Calu3 (cell line): ENCODE measurements at places on chromosomes 5 and 9. TPM values are rescaled to one million over a fixed set of nuclear protein-coding genes. Genes with fewer than 3 reads are reported as not detected.

OBP2B gene
- total RNA-seq: not detected in 2 replicates

ANXA2R gene
- total RNA-seq: 8.0 and 9.4 TPM in 2 replicates

IL3 gene
- total RNA-seq: not detected in 2 replicates

BTNL8 gene
- total RNA-seq: not detected in 2 replicates

PRR7 gene
- total RNA-seq: 25.2 and 27.6 TPM in 2 replicates

SH3GL2 gene
- total RNA-seq: 1.1 and 1.5 TPM in 2 replicates

PRUNE2 gene
- total RNA-seq: 0.07 TPM in 1 of 2 replicates, not detected in the other

PCDHB11 gene
- total RNA-seq: 0.83 and 0.85 TPM in 2 replicates

PCA3 gene
- total RNA-seq: not detected in 2 replicates

DTWD2 gene
- total RNA-seq: 12.3 and 12.6 TPM in 2 replicates

TBCA gene
- total RNA-seq: 293 and 310 TPM in 2 replicates

GRCh38 chr5:16812448-16812847, 123.6 kb downstream of the MYO10 start:
- DNase-seq: no peak

DNA sequence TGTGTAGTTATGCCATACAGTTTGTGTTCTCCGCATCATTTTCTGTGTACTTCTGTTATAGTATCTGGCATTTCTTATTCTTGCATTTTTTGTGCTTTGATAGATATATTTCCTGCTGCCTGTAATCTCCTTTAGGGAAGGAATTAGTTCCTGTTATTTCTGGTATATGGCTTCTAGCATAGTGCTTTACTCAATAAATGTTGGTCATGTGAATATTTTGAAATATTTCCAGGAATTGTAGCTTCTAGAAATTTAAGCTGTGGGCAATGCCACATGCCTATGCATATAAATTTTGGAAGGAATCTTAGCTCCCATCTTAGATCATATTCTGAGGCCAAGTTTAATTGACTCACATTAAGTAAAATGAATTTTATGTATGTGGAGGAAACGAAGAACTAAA, 11.5 kb upstream of the PRRC1 start:
- DNase-seq: no peak

DNA sequence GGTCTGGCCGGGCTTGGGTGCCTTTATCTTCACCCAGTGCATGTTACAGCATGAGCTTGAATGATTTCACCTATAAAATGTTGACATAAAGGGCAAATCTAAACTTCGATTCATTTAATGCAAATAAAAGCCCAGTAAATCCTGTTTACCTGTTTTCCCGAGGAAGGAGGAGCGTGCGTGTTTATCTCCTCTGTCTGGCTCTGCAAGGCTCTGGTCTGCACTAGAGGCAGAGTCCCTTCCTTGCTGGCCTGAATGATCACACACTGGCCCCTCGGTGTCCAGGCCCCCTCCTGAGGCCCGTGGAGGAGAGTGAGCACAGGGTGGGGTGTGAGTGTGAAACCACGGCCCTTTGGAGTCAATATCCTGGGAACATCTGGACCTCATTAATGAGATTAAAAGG, 125.1 kb upstream of the LHFPL2 start:
- DNase-seq: no peak

DNA sequence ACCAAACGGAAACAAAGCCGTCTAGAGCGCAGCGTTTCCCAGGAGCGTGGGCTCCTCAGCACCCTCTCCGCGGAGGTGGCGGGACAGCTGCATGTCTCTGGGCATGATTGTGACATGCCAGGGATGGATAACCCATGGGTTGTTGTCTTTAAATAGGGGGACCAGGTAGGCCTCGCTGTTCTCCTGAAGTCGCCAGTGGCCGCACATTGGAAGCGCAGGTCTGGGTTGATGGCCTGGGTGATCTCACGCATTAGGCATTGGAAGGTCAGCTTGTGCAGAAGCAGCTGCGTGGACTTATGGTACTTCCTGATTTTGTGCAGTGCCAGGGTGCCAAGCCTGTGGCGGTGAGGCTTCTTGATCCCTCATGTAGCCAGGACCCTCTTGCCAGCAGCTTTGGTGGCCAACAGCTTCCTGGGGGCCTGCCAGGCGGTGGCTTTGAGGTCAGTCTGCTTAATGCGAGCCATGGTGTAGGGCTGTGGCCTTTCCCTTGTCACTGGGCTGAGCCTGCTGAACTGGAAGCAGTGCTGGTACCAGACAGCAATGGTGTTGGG, 6.3 kb upstream of the TAF11L3 start:
- no peak for DNase-seq

DNA sequence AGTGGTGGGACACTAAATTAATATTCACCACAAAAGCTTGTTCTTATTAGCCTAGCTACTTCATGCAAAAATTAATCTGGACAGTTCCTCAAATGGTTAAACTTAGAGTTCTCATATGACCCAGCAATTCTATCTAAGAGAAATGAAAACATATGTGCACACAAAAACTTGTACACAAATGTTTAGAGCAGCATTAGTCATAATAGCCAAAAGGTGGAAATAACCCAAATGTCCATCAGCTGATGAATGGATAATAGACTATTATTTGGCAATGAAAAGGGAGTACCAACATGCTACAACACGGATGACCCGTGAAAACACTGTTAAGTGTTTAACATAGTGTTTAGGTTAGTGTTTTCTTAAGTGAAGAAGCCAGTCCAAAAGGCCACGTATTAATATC, 32.8 kb upstream of the TNIP1 start:
- no peak for DNase-seq

- DNase-seq: peak; percentile 50
These were observed 47.1 kb upstream of the CTSL start for GRCh38 chr9:87678650-87679355.

DNA sequence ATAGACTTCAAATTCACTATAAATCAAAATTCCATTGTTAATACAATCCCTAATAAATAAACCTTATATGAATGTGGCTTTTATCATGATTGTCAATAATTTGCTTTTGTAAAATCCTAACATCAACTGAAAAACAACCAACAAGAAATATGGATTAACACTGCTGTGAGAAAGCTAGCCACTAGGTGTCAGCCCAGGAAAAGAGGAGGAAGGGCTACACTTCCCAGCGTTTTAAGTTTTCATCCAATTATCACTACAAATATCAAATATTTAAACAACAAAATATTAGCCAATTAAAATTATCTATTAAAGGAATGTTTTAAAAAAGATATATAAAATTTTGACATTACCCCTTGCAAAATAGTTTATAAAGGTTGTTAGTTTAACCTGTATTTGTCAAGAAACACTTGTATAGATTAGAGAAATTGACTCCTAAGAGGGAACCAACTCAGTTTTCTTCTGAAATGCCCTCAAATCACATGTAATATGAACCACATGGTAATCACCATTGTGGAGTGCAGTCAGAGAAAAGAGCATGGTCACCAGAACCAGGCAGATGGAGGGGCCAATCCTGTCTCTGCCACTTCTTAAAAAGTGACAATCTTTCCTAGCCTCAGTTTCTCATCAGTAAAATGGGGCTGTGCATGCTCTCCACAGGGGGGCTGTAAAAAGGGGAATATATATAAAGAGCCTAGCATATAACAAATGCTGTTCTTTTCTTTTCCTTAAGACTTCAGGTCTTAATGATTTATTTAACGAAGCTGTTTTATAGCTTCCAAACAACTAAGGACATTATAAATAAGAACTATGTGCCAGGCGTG, 188.2 kb downstream of the CRB2 start:
- DNase-seq: peak; percentile 25

DNA sequence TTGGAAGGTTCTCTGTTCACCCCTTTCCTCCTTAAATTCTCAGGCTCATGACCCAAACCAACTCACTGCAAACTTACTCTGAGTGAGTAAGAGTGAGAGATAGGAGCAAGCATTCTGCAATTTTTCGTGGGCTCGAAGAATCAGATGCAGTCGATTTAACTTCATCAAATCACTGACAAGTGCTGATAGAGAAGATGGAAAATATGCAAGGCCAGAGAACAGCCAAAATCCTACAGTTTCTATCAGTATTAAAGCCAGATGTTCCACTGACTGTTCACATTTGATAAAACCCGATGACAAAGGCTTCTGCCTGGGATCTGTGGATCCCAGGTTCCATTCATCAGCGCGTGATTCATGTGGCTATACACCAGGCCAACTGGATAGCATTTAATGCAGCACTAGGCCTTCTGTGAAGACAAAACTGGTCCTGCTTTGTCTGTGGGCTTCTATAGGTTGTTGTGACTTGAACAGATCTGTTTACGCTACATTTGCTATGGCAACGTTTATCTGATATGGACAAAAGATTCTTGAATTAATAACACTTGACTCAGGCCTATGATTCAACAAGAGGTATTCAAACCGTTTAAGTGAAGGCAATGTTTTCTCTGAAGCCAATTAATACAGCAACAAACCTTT, 251.2 kb downstream of the NFIB start:
- no peak for DNase-seq

DNA sequence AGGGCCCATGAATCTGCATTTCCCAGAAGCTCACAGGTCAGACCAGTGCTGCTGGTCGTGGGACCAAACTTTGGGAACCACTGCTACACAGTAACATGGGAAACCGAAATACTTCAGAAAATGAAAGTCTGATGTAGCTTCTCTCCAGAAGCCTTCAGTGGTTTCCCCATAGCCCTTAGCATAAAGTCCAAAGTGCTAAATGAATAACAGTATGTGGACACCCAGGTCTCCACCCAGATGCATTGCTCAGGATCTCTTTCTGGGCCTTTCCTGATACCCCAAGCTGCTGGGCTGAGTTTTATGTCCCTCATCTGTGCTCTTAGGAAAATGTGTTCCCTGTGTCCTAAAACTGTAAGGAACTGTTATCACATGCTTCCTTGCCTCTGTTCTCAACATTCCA, 100.4 kb downstream of the NFIB start:
- no peak for DNase-seq

GRCh38 chr9:137380606-137381005, 42.4 kb downstream of the EXD3 start:
- no peak for DNase-seq

- no peak for DNase-seq
These were observed 540.5 kb downstream of the CTNND2 start for GRCh38 chr5:11363631-11364178.

DNA sequence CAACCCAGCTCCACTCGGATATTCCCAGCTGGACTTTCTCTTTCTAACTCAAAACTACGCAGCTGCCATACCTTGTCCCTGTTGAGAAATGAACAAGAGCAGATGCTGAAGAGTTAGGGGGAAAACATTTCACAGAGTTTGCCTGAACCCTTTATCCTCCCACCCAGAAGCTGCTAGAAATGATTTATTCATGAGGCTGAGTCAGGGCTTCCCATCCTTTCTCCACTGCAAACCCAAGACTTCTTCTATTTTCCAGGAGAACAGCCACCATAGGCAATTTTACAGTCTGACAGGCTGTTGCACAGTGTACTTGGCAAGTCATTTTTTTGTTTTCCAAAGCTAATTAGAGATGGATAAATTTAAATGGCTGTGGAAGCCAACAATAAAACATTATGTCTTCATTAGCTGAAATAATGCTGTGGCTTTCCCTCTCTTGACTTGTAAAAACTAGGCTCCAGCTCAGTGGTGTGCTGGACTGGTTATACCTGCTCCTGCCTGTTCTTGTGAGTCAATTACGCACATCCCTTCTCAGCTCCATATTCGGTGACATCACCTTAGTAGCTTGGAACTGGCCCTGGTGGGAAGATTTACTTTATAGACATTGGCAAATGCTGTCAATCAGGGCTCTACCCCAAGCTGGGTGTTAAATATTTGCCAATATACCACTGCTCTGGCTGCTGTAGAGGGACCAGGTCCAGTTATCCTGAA, 71.9 kb downstream of the KIF4B start:
- no peak for DNase-seq

DNA sequence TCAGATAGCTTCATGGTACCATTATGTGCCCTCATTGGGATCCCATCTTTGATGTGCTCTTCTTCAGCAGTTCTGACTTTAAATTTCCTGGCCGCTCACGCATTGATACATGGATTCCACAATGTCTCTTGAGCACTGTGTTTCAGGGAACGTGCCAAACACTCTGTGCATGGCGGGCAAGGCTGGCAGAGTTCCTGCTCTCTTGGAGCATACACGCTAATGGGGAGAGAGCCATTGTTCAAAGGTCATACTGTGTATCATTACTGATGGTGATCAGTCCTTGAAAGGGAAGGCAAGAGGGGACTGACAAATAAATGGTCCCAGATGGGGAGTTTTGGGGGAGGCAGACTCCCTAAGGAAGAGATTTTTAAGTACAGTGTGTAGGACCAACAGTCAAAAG, 52.3 kb downstream of the AMBP start:
- no peak for DNase-seq

DNA sequence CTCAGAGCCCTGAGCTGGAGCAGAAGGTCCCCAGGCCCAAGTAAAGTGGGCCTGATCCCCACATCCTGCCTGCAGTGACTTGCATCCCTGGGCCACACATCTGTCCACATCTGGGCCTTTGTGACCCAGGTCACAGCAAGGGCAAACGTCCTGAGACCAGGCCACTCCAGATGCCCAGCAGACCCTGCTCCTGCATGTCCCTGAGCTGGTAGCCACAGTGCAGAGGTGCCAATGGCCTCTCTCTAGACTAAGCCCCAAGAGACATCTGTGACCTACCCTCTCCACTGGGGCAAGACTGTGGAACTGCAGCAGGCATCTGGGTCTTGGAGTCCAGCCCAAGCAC, 2.5 kb downstream of the FLT4 start:
- DNase-seq: no peak

DNA sequence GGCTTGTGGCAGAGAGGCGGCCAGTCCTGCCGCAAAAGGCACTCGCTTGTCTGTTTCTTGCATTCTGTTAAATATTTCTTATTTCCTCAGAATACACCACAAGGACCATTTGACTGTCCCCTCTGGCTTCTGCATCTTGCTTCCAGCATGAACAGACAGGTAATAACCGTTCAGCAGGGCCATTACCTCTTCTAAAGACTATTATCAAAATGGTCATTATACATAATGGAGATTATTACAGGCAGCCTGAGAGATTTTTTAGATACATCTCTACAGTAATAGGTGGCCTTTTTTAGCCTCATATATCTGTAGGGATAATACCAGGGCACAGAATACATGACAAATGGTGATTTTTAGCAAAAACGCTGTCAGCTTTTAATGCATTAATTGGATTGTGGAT, 382.0 kb downstream of the PSAT1 start:
- DNase-seq: no peak

DNA sequence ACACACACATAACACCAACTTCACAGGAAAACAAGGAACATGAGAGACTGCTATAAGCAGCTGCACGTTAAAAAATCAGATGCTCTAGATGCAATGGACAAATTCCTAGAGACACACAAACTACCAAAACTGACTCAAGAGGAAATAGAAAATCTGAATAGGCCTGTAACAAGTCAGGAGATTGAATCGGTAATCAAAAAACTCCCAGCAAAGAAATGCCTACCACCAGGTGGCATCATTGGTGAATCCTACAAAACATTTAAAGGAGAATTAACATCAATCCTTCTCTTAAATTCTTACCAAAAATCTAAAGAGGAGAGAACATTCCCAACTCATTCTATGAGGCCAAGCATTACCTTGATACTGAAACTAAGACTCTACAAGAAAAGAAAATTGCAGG, 54.9 kb downstream of the NDST1 start:
- peak; percentile 68 for DNase-seq

GRCh38 chr5:96229188-96229587, 203.9 kb downstream of the PCSK1 start:
- DNase-seq: no peak
